ENCODE measurements at places on chromosomes 13 and 19.
A peak's percentile ranks its signal among the peaks of the same experiment; 100 is the strongest.

- no peak for DNase-seq
Measured at GRCh38 chr19:4376991-4377781, 23.2 kb downstream of the SH3GL1 start.

GRCh38 chr13:28743499-28744083, 24.8 kb upstream of the SLC46A3 start:
- DNase-seq, result no peak

DNA sequence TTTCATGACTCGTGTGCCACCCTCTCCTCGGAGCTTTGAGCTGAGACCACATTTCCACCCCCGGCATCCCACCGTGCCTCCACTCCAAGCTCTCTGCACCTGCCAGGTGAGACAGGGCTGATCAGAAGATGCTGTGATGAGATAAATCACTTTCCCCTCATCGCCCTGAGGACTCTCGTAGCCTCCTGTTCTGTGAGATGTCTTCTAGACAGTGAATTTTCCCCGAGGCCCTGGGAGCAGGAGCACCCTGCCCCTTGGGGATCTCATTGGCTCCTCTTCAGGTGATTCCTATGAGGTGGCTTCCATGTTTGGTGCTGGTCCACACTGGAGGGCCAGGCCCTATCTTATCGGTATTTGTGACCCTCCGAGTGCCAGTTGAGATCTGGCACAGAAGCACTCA, 154.0 kb upstream of the TSHZ3 start:
- DNase-seq, result no peak

GRCh38 chr19:18478545-18479311, 40.8 kb upstream of the ISYNA1 start:
- peak; percentile 15 for DNase-seq

DNA sequence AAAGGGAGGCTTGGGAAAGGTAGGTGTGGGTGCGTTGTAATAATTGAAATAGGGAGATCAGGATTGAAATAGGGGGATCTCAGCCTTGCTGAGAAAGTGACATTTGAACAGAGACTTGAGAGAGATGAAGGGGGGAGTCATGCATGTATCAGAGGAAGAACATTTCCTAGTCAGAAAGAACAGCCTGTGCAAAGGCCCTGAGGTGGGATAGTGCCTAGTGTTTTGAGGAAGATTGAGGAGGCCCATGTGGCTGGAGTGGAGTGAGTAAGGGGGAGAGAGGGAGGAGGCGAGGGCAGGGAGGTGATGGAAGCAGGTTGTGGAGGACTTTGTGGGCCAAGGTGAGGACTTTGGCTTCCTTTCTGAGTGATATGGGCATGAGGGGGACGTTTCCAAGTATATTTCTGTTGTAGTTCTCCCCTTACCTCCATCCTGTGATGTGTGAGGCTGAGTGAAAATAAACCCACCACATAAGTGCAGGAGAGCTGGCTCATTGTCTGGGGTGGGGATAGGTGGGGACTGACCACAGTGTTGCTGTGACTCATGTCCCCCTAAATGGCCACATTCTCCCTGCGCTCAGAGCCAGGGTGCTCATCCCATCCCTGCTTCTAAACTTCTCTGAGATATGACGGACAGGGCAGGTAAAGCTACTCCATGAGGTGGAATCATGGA, 17.8 kb downstream of the ACTL9 start:
- DNase-seq, result no peak

- peak; percentile 4 for DNase-seq
Measured at GRCh38 chr13:76473552-76474134, 412.6 kb downstream of the KCTD12 start.

DNA sequence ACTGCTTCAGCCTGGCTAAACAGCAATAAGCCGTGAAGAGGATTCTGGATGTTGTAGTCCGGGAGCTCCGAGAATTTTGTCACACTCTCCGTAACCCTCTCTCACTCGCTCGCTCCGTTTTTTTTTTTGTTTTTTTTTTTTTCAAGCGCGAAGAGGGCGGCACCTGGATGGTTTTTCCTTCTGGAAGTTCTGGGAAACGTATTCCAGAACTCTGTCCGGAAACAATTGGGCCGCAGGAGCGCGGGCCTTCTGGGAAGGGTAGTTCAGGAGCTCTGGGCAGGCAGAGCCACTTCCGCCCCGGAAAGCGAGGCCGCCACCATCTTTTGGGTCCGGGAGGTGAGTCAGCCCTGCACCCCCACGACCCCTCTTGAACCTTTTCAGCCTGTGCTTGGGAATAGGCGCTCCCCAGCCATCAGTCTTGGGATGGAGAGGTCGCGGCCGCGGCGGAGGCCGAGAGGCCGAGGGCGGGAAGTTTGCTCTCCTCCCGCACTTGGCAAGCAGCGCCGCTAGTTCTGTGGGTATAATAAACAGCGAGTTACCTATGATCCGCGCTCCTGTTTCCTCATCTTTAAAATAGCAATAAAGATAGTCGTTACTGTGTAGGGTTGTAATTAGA, at the start of gene ZNF227:
Gene ZNF227 (plus strand): TSS at position 283 of the 616 bp plus-strand sequence. CDS start 5,261 bp downstream, outside the sequence.
- DNase-seq, result peak; percentile 33

All from GOT3 (cell line).